ENCODE measurements at places on chromosomes 12 and 14.

- DNase-seq = peak; percentile 98
Observed at GRCh38 chr12:1911598-1912575, 6.6 kb downstream of the CACNA2D4 start.

DNA sequence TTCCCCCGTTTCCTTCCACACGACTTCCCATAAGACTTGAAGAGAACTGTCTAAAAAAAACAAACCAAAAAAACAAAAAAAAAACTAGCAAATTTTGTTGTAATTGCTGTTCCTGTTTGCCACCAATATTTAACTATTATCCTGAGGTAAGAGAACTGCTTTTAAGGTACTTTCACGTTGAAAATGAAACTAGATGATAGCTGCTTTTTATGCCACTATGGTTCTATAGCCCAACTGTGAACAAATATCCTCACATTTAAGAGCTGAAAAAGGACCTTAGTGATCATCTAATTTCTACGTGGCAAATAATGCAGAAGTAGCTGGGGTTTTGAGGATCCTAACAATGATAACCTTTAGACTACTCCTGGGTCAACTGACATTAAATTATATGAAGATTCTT is 98.6 kb downstream of the TAOK3 start:
- no peak for DNase-seq

DNA sequence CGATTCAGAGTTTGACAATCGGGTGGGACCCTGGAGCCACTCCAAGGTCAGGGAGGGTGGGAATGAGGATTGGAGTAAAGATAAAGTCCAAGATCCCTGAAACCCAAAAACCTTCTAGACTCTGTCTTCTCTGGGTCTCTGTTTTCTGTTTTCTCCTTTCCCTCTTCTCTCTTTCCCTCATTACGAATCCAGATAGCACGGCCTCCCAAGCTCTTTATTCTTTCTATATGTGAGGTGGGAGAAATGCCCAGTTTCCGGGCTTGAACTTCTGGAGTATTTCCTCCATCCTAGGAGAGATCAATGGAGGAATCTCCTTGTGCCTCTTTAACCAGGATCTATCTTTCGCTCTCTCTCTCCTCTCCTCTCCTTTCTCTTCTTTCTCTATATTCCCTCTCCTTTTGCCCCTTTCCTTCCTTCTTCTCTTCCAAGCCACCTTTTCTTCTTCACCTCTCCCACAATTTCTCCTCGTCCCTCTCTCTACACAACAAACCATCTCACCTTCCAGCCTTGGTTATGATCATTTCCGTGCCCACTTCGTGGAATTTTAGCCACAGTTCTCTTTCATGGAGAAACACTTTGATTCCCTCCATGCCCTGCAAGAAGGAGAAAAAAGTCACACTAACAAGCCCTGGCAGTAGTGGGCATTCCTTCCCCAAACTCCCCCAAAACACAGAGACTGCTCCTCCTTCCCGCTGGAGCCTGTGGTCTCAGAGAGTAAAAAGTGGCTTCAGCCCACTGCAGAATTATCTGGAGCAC is 4.4 kb downstream of the TBX5 start:
- no peak for DNase-seq

DNA sequence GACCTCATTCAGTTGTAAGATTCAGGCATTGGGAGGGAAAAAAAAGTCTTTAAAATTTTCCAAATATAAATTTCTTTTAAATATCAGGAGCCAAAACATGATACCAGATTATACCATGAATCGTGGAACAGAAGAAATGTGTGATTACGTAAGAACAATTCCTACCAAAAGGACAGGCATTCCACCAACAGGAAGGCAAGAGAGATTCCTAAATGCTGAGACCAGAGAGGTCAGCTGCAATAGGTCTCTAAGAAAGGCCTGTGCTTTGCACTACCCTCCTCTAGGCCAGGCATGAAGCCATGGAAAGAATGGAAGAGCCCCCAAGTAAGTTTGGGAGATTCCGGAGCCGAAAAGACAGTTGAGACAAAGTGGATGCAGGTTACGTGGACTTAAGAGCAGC is 83.7 kb downstream of the PTGER2 start:
- no peak for DNase-seq

GRCh38 chr14:61174441-61174891 is 106.7 kb downstream of the TMEM30B start:
- DNase-seq = no peak

All from NCI-H1092 treated with DMSO at 0.1 percent for 48 hours (cell line).